ENCODE measurements at places on chromosomes 7 and 10.

DNA sequence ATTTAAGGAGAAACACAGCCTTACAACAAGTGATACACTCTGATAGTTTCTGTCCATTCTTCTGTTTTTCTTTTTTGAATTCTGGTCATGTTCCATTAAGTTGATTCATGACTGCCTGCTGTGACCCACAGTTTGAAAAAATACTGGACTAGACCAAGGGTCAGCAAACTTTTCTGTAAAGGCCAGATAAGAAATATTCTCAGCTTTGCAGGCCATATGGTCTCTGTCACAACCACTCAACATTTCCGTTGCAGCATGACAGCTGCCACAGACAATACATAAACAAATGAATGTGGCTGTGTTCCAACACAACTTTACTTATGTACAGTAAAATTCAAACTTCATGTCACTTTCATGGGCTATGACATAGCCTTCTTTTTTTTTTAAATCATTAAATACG, 156.7 kb downstream of the PLXNA4 start:
- DNase-seq, result no peak

DNA sequence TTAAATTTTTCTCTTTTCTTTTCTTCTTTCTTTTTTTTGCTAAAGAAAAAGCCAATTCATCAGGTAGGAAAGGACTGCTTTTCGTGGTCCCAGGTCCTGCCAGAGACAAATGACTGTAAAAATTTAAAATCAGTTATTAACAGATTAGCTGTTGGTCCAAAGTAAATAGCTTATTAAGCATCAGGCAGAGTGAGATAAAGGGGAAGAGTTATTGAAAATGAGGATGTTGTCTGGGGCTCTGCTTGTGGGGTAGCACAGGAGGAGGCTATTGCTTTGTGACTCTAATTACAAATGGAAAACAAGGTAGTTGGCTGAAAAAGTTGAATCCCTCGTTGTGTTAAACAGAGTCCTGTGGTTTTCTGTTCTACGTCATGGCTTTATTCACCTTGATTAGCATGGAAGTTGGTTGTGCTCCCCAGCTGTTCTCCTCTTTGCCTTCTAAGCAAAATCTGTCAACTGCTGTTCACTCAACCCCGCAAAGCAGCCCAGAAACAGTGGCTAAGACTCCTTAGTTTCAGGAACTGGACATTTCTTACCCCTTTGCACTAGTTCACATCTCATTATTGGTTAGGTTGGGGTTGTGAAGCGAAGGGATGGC, 128.9 kb downstream of the SNX10 start:
- DNase-seq, result no peak

DNA sequence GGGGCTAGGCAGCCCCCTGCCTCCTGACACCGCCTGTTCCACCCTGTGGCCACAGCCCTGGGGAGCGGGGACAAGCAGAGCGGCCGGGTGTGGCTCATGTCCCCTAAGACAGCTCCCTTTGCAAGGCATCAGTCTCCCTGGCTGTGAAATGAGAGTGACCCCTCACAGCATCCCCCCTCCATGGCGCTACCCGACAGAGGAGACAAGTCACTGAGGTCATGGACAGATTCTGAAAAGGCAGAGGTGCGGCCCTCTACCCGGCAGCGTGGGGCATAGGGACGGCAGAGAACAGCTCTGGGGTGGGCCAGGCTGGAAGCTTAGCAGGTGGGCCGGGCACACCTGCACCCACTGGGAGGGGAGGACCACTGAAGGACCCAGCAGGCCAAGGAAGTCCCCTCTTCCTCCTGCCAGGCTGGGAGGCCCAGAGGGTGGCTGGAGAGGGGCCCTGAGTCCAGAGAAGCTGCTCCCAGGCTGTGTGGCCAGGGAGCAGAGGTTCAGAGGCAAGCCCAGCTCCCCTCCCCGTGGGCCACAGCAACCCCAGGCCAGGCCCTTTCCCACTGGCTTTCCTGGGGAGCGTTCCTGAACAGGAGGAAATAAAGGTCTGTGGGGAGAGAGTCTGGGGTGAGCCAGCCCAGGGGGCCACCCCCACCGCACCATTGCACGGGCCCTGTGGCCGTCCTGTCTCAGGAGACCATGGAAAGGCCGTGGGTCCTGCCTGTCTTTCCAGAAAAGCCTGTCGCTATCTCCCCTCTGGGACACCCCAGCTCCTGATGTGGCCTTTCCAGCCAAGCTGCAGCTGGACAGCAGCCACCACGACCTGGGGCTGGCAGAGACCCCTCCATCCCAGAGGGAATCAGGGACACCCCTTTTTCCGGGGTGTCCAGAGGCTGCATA, 1.7 kb downstream of the ADAP1 start:
- no peak for DNase-seq

- DNase-seq, result no peak
Observed at GRCh38 chr7:143027032-143027431, at the start of gene OR9A2. Gene OR9A2 (minus strand): TSS chr7:143027132. CDS start chr7:143027132, 0 bp downstream.

DNA sequence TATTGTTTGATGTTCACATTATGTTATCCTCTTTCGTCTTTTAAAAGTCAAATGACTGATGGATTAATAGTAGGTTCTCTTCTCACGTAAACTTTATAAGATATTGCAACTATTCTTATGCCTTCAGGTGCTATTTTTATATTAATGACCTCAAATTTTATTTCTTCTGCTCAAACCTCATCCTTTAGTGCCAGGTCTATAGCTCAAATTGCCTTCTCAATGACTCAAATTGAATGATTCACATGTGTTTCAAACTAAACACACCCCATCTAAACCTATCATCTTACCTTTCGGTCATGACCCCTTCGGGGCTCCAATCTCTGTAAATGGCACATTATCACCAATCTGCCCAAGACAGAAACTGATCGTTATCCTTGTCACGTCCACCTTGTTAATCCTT, 22.0 kb upstream of the LIPF start:
- DNase-seq, result no peak

GRCh38 chr10:125079091-125079600, 81.2 kb downstream of the CTBP2 start:
- no peak for DNase-seq

DNA sequence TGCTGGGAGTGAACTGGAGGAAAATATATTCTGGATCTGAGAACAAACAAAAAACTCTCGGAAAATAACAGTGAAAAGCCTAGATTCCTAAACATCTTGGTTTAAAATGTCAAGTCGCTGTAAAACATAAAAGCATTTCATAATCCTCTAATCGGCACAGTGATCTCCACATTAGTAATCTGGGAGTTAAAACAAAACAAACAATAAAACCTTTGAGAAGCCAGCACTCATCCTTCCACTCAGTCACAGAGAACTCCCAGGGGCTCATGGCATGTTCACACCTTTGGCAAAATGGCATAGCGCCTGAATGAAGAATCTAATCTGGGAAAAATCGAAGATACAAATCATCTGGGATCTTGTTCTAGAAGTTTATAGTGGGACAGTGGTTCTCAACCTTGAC, 24.1 kb upstream of the HPS1 start:
- no peak for DNase-seq

DNA sequence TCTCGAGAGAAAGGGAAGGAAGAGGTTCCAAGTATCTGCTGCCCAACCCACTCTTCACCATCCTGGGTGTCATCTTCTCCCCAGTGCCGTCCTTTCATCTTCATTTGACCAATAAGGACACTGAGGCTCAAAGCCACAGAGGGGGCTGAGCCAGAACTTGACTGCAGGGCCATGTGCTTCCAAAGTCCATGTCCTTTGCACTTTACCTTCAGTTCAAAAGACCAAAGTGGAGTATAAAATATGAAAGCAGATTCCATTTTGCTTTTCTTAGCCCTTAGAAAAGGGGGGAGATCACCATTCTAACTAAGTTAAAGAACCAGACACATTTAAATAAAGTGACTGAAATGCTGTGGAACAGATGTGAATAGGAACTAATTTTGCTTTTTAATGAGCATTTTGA, 56.2 kb downstream of the JAZF1 start:
- no peak for DNase-seq

- DNase-seq, result no peak
Observed at GRCh38 chr7:81957517-81957916, 187.7 kb upstream of the HGF start.

GRCh38 chr7:91263384-91264045, 718 bp upstream of the FZD1 start:
- DNase-seq, result no peak

- DNase-seq, result peak; percentile 28
Observed at GRCh38 chr7:112452102-112452888, 2.0 kb downstream of the IFRD1 start.

DNA sequence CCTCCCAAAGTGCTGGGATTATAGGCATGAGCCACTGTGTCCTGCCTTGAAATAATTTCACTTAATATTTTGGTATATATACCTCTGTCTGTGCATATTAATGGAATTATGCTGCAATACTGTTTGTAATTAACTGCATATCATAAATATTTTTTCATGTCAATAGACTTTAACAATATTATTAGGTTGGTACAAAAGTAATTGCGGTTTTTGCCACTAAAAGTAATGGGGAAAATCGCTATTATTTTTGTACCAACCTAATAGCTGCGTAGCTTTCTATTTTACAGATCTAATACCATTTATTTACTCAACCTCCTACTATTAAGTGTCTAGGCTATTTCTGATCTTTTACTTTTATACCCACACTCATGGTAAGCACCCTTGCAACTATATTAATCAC, 3.9 kb upstream of the PDE6C start:
- no peak for DNase-seq

DNA sequence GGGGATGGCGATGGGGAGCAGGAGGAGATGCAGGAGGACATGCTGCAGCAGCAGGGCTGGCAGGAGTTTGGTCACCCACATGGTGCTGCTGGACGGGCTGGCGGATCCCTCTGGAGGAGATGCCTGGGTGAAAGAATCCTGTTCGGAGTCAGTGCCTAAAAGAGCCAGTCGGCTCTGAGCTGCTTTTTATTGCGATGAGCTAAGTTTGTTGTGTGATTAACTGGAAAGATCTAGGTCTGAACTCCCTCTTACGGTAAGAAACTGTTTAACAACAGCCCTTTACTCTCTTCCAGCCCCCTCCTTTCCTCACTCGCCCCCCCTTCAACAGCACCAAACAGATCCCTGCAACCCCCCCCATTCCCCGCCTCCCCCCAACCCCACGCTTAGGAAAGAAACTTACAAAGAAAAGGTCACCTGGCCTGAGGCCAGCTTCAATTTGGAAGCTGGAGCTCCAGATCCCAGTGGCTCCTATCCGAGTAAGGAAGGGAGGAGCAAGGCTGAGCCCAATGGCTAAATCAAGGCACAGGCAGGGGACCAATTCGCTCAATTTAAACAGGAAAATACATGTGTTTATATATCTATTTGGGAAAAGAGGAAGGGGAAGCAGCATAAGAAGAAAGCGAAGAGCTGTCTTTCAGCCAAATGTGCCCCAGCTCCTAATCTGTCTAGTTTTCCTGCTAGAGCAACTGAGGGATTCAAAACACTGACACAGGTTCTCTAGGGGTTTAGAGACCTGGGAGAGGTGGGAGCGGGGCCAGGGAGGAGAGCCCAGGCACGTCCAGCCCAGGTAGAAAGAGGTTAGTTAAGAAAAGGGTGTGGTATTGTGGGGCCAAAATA, at the start of gene HGF:
TSS of gene HGF (minus strand) at position 157 of the 837 bp plus-strand sequence. CDS start at position 81, 76 bp downstream.
- no peak for DNase-seq

DNA sequence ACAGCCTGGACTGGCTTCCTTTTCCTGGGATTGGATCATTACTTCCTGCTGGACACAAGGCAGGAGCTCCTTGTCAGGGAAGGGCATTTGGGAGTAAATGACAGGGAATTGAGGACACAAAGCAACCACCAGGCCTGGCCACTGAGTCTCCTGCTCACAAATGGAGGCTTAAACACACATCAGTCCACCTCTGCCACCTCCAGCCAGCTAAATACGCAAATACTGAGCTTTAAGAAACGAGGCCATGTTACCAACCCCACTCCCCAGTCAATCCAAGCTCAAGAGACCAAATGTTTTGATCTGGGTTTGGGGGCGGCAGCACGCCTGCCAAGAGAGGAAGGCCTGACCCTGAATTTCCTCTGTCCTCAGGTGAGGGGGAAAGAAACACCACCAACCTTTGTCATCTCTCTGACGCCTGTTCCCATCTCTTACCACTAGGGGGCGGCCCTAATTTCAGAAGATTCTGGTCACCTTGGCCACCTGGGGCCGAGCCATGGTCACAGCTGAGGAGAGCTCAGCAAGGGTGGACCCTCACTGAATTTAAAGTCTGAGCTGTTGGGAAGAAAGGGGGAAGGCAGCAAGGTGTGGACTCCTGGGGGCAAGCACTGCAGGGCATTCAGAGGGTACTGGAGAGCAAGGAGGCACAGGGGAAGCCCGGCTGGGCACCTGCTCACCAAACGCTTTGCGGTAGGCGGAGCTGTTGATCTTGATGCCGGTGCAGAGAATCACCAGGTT, 16.5 kb downstream of the AIFM2 start:
- DNase-seq, result peak; percentile 83

DNA sequence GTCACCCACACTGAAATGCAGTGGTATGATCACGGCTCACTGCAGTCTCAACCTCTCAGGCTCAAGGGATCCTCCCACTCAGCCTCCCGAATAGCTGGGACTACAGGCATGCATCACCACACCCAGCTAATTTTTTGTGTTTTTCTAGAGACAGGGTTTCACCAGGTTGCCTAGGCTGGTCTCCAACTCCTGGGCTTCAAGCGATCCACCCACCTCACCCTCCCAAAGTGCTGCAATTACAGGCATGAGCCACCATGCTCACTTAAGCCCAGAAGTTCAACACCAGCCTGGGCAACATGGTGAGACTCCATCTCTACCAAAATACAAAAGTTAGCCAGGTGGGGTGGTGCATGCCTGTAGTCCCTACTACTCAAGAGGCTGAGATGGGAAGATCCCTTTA, 33.5 kb downstream of the GDI2 start:
- no peak for DNase-seq

GRCh38 chr10:22560913-22561239, 153.5 kb downstream of the PIP4K2A start:
- DNase-seq, result no peak

- no peak for DNase-seq
Observed at GRCh38 chr10:88361494-88361893, 221.6 kb downstream of the RNLS start.

- no peak for DNase-seq
Observed at GRCh38 chr7:2175514-2175913, 57.2 kb downstream of the MAD1L1 start.

- no peak for DNase-seq
Observed at GRCh38 chr7:151568956-151569940, 49.6 kb upstream of the RHEB start.

- no peak for DNase-seq
Observed at GRCh38 chr7:153004341-153004740, 244.8 kb downstream of the ACTR3B start.

- no peak for DNase-seq
Observed at GRCh38 chr10:78531088-78531487, 497.4 kb downstream of the RPS24 start.

GRCh38 chr10:5692461-5693358, 8.1 kb downstream of the TASOR2 start:
- DNase-seq, result peak; percentile 74
